Chondrocyte (in vitro differentiated cells): ENCODE measurements at places on chromosomes 3 and 15. TPM values are rescaled to one million over a fixed set of nuclear protein-coding genes. Genes with fewer than 3 reads are reported as not detected.

- no peak for DNase-seq
Measured at GRCh38 chr15:90812958-90813265, 55.5 kb upstream of the FURIN start.

Gene CFAP20DC
- total RNA-seq: 1.9 to 3.6 TPM (median 3.1 TPM) in 3 replicates

GRCh38 chr3:48478626-48479555 lies 25.1 kb downstream of the SHISA5 start:
- no peak for DNase-seq

Gene HGD
- total RNA-seq: 0.27 to 0.40 TPM in 2 of 3 replicates, not detected in the other

Gene CLDN11
- total RNA-seq: 0.51 to 2.5 TPM (median 0.62 TPM) in 3 replicates

- DNase-seq: no peak
Measured at GRCh38 chr3:182484682-182485081, 308.6 kb upstream of the ATP11B start.

GRCh38 chr3:121979734-121980449 lies 42.2 kb downstream of the ILDR1 start:
- DNase-seq: no peak

Gene GAP43
- 3.3 to 33.7 TPM (median 3.6 TPM) in 3 replicates for total RNA-seq
